ENCODE measurements at places on chromosomes 5 and 9.

- DNase-seq, result peak; percentile 56
Observed at GRCh38 chr9:90870621-90871326, 69.2 kb downstream of the SYK start.

- DNase-seq, result no peak
Observed at GRCh38 chr9:107000218-107000617, 137.3 kb downstream of the ZNF462 start.

DNA sequence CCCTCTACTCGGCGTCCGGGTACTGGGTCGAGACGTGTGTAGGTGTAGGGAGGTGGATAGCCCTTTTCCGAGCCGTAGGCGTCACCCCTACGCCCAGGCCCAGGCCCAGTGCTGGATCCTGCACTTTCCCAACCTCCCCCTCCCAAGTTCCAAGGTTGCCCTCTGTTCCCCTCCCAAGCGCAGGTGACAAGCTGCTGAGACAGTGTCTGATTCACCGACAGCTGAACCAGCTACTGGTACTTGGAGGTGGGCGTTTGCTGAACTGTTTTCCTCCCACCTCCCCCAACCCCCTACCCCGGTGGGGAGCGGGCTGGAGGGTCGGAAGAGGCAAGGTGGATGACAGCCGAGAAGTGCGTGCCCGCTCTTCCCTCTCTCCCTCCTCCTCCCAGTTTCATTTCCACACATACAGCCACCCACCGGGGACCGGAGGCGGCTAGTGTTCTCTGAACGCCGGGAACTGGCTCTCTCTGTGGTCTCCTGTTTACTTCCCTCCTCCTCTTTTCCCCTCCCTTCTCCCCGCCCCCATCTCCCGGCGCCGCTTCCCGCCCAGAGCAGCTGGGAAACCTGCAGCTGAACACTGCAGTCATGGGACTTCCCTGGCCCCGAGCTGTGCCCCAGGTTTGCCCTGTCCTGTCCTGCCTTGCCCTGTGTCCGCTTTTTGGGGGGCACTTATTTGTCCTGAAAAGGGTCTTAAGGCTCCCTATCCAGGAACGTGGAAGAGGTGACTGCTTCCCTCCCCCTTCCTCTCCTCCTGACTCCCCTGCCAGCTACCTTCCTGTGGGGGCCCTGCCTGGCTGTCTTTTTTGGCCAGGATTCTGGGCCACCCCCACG is 6.2 kb upstream of the KLF9 start:
- DNase-seq, result peak; percentile 92

- no peak for DNase-seq
Observed at GRCh38 chr5:147481874-147482705, 27.8 kb downstream of the DPYSL3 start.

DNA sequence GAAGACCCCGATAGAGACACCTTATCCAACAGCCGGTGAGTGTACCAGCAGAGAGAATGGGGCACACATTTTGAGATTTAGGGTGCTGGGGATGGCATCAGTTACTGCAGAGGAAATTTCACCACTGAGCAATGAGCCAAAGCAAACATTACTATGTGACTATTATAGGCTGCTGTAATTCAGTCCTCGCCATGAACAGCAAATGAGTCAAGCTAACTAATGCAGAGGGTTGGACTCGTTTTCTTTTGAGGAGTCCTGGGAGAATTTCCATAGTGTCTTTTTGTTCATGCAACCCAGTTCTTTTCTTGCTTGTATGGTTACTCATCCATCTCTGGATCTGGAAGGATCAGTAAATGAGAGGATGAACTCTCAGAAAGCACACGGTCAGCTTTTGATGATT is 323.8 kb downstream of the PSAT1 start:
- no peak for DNase-seq

- peak; percentile 20 for DNase-seq
Observed at GRCh38 chr5:127856292-127856691, 153.1 kb downstream of the CCDC192 start.

DNA sequence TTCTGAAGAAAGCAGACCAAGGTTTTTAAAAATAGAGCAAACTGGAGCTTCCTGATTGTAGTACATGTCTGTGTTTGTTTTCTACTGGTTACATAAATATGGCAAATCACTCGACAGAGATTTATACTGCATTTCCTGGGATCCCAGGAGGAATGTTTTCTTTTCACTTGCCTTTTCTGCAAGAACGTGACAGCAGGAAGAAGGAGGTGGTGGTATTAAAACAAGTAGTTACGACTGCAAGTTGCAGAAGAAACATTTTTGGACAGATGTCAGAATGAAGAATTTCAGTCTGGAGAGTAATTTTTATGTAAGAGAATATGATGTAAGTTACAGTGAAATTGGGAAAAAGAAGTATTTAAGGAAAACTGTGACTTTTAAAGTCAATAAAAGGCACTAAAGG is 253.7 kb upstream of the NFIL3 start:
- no peak for DNase-seq
